NT2/D1 (cell line): ENCODE measurements at places on chromosomes 1 and 21.

GRCh38 chr1:235782601-235783000 lies 84.1 kb downstream of the LYST start:
- DNase-seq: no peak

- peak; percentile 47 for DNase-seq
Measured at GRCh38 chr1:207049974-207050391, 1.0 kb downstream of the YOD1 start.

- no peak for DNase-seq
Measured at GRCh38 chr21:45259206-45259840, 28.4 kb downstream of the POFUT2 start.

- DNase-seq: peak; percentile 18
Measured at GRCh38 chr1:110339407-110340206, 430 bp downstream of the RBM15 start.

- no peak for DNase-seq
Measured at GRCh38 chr1:114692947-114693346, 2.4 kb downstream of the AMPD1 start.

DNA sequence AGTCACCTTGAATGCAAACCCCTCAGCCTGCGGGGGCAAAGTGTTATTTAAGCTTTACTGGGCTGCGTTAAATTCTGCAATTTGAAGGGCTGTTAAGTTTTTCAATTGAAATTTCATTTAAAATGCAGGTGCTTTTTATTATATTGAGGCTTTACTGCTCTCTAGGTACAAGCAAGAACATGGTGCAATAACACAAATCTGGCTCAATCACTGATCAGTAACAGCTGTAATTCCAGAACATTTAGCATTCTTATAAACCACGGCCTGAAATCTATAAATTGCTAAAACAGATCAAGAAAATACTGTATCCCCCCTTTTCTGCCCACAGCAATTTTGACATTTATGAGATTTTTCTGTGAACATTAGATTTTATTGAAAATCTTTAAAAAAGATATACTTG lies 322.8 kb downstream of the KCTD3 start:
- no peak for DNase-seq

GRCh38 chr1:205947024-205947423 lies 3.8 kb upstream of the SLC26A9 start:
- DNase-seq: no peak

DNA sequence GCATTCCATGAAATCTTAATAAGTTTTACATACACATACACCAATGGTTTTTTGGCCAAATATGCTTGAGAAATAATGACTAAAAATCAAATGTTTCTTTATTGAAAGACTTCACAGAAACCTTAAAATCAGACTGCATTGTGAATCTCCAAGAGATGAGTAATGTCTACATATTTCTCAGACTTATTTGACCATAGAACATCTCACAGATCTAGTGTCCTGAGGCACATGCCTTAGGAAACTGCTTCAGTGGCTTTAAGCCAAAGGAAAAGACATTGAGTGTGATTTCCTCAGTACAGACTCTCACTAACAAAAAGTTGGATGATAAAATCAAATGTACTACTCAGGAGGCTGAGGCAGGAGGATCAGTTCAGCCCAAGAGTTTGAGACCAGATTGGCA lies 6.2 kb upstream of the C1orf105 start:
- DNase-seq: no peak

DNA sequence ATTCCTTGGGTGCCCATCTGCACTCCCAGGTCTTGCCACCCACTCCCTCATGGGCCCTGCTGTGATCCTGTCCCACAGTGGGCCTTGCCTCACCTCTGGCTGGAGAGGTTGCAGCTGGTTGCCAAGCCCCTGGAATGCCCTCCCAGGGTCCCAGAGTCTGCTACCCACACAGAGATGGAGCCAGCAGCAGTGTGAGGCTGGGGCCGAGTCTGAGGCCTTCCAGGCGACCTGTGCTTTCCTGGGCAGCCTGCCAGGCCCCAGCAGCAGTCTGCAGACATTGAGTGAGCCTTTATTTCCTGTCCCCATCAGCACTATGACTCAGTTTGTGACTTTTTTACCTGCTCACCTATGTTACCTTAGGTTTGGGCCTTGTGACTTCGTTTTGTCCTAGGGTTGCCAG lies 25.0 kb upstream of the TSPAN2 start:
- no peak for DNase-seq

DNA sequence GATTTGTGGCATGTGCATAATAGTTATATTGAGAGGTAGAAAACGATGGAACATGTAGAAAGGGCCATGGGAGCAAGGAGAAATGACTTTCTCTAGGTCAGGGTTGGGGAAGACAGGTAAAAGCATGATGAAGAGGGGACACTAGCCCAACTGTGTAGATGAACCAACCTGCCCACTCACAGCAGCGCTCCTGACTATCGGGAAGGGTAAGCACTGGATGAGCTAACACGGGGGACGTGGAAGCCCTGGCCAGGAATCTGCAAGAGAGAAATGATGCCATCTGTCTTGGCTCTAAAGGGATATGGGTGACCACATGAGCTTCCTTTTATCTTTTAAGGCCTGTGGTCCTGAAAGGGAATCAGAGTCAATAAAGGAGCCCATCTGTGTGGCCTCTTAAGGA lies 36.2 kb upstream of the TMEM125 start:
- no peak for DNase-seq
